ENCODE measurements at places on chromosomes 6 and 20.

- DNase-seq: peak; percentile 44
Measured at GRCh38 chr6:34656378-34657036, 40.1 kb downstream of the ILRUN start.

DNA sequence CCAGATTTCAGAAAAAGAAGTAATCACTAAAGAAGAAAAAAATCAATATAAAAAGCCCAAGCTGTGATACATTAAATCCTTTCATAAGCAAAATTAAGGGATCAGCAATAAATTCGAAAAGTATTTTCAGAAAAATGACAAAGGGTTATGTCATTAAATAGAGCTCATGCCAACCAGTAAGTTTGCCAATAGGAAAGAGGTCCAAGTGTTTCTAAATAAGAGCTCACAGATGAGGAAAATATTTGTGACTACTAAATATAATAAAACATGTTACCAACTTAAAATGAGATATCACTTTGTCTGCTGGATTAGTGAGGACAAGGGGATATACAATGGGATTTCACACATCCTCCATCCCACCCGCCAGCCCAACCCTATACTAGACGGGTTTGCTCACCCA, 140.3 kb upstream of the EYA4 start:
- DNase-seq: no peak

- DNase-seq: no peak
Measured at GRCh38 chr6:22657352-22657980, 88.1 kb downstream of the HDGFL1 start.

DNA sequence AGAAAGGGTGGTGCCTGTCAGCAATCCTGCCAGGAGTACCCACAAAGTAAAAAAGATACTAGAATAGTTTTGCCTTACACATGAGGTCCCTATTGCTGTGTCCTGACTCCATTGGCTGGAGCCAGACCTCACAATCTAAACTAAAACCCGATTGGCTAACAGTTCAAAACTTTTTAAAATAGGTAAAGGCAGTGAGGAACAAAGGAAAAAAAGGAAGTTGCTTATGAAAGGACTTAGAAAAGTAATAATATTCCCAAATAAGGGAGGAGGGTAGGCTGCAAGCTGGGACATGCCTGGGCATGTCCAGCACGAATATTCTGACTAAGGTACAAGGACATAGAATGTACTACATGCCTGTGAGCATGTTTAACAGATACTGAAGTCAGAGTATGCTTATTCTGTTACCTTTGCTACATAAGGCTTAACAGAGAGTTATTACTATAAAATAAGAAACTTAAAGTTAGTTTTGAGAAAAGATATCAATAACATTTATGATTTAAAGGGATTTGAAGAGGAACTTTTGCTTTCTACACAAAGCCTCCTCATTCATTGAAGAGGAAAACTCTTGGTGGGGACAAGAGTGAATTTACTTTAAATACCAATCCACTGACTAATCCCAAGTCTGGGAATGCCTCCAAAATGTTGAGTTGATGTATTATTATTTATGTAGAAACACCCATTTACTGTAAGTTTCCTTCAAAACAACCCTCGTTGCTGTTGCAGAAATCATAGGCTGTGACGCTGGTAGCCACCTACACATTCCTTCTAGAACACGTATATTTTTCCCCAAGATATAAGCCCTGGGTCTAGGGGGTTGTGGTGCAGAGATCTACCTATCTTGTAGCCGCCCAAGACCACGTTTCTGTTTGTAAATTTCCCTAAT, 8.2 kb upstream of the MTHFD1L start:
- no peak for DNase-seq

GRCh38 chr6:162217058-162217457, 510.5 kb downstream of the PRKN start:
- no peak for DNase-seq

DNA sequence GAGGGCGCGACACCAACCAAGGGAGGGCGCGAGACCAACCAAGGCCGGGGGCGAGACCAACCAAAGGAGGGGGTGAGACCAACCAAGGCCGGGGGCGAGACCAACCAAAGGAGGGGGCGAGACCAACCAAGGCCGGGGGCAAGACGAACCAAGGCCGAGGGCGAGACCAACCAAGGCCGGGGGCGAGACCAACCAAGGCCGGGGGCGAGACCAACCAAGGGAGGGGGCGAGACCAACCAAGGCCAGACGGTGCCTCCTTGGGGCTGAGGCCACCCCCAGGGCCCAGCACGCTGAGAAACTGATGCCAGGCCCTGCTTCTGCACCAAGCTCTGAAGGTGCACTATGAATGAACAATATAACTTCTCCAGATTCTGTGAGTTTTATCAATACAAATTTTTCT, 87.2 kb downstream of the TAF4 start:
- DNase-seq: no peak

DNA sequence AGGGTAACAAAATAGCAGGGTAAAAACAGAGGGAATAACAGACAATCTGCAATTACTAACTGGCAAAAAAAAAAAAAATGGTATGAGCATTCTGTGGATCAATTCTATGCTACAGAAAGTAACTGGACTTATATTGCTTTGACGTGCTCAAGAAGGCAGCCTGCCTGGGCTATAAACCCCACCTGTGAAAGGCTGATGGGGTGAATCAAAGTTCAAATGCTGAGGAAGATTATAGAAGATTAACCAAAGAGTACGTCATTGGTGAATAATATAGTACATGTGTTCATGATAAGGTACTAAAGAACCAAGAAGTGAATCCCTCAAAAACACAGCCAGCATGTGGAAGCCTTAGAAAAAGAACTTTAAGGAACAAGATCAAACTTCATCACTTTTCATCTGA, 441.9 kb upstream of the PTCHD4 start:
- no peak for DNase-seq

GRCh38 chr6:149252622-149253021, 64.9 kb upstream of the TAB2 start:
- DNase-seq: no peak

DNA sequence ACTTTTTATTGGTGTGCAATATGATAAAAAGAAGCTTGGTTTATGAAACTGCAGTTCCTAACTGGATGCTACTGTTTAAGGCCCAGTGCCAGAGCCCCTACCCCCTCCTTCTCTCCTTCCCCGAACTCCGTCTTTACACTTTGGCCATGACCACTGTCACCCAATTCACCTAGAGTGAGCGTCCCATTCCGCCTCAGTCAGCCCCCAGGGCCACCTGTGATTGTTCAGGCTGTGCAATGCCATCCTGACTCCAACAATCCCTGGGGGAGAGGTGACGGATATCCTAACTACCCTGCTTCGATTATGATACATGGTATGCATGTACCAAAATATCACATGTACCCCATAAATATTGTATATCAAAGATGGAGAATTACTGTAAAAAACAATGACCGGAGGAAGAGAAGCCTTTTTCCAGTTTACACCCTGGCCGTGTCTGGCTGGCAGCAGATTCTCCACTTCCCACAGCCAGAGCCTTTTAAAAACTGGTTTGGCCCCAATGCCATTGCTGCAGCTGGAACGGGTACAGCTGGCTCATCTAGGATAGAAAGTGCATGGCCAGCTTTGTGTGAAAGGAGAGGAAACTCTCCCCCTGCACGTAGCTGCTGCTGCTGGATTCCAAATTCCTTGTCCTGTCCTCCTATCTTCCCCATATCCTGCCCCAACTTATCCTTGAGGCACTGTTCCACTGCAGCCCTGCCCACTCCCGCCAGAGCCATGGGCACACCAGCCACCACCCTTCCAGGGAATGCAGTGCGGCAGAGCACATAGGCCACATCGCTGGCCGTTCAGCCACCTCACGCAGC, 99.7 kb downstream of the JPH2 start:
- no peak for DNase-seq

GRCh38 chr6:73231986-73232391, 6.7 kb upstream of the KHDC1L start:
- no peak for DNase-seq

DNA sequence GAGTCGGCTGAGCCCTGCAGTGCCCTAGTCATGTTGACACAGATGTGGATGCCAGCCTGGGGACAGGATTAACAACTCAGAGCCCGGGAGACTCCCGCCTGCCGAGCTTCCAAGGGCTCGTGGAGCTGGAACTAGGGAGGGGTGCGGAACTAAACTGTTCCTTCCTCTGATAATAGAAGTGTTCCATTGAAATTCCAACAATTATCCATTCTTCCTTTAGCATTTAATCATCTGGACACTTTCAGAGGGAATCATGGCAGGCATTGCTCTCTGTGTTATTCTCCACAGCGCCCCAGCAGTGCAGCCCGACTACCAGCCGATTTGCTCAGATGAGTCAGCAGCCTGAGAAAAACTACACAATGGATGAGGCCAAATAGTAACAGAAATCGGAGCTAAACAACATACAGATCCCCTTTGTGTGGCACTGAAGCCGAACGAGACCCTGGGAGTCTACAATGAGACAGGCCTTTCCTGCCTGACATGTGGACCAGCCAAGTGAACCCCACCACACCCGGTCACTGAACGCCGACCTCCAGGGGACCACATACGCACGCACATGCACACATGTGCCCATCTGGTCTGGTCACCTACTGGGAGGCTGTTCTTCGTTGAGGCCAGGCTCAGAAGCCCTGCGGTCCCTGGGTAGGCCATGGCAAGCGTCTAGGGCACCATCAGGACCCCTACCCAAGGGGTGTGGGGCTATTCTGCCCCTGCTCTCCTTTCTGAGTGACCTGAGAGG, 238.4 kb upstream of the AFDN start:
- no peak for DNase-seq

Measured in CD4-positive, alpha-beta T cell treated with Interleukin-6 for 4 hours (primary cell).